ENCODE measurements at places on chromosomes 5 and 9.

DNA sequence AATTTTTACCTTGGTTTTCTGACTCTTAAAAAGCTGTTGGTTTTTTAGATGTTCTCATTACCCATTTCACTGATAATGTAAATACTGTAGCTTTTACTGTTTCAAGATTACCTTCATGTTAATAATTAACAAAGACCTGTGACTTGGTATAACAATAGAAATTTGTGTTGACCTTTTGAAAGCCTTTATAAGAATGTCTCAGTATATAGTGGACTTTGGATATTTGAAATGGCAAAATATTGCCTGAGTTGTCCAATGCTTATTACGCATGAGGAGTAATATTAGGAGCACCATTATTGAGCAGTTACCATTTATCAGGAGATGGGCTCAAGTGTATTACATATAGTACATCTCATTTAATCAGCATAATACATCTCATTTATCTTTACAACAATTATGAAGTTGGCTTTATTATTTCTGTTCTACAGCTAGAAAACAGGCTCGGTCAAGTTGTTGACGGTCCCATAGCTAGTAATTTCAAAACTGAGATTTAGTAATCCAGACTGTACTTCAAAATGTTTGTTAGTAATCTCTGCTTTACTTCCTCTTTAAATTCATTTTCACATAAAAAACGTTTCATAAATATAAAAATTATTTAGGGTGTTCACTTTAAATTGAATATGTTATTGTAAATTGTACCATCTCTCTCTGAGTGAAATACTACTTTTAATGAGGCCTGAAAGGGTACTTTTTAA, 50.7 kb upstream of the FKTN start:
- DNase-seq = no peak

DNA sequence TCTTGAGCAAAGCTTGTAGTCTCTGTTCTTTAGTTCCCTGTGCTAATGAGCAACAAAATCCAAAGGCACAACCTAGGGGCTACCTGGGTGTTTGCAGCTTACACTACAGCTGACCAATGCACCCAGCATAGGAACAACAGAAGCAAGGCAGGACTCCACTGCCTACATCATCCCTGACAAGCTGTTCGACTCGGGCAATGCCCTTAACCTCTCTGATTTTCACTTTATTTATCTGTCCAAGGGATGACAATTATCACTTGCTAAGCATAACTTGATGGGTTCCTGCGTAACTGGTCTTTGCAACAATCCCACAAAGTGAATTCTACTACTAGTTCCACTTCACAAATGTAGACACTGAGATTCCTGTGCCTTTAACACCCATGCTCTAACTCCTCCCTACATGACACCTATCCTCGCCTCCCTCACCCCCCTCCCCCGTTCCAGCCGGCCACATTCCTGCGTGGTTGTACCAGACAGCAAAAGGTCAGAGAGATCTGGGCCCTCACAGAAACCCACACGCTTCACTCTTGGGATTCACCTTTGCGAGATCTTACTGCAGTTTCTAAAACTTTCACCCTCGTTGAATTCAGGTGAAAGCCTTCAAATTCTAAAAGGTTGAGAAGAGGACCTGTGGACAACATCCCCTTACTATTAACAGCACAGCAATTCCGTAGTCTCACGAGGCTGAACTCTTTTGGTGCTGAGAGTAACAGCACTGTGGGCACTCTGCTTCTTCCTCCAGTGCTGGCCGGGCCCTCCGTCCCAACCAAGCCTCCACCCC, 995 bp downstream of the IPPK start:
- DNase-seq = no peak

DNA sequence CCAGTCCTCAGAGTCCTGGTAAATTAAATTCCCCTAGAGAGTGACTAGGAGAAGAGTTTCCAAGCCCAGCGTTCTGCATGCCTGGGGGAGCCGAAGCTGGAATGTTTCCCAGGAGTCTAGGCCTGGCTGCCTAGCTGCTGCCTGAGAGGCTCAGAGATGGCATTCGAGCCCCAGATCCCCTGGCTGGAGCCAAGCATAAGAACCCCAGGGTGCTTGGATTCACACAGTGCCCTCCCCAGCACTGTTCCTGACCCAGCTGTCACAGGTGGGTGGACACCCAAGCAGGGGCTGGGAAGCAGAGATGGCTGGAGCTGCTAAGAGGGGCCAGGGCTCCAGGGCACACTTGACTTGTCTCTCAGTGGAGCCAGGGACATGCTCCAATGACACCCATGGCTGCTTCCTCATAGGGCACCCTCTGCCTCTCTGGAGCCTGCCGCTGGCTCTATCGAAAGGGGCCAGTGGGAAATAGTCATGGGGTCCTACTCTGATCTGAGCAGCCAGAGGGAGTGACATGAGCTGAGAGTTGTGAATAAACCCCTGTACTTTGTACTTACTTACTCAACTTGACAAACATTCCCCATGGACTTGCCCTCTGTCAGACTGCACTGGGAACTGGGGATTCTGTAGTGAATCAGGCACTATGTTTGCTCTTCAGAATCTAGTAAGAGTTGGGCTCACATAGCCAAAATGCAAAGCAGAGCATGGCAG, 62.6 kb upstream of the XPA start:
- DNase-seq = no peak

DNA sequence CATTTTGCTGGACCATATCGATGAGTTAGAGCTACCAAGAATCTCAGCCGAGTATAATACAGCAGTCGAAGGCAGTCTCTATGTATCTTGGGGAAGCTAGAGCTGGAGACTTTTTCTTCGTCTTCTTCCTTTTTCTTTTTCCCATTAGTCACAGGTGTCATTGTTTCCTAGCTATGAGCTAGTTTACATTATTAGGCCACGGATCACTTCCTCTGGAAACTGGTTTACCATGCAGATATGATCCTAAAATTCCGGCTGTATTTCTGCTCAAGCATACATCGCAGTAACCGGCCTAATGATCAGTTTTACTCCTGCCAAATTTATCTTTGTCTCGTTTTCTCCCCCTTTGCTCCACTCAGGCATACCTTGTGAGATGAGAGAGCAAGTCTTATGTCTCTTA, 312.8 kb downstream of the ARHGAP26 start:
- DNase-seq = no peak

DNA sequence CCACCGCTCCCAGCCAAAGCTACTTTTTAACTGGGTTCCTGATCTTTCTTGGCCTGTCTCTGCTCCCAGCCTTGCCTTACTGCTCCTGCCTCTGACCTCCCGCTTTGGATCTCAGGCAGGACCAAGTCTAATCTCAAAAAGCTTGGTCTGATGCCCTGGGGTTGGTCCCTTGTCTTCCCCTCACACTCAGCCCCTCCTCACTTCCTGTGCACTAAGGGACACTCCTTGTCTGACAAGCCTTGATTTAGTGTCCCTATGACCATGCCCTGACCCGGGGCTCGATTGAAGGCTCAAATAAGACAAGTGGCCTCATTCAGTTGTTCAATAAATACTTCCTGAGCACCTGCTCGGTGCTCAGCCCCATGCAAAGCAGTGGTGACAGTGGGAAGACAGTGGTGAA, 3.7 kb upstream of the GTF3C5 start:
- DNase-seq = no peak

DNA sequence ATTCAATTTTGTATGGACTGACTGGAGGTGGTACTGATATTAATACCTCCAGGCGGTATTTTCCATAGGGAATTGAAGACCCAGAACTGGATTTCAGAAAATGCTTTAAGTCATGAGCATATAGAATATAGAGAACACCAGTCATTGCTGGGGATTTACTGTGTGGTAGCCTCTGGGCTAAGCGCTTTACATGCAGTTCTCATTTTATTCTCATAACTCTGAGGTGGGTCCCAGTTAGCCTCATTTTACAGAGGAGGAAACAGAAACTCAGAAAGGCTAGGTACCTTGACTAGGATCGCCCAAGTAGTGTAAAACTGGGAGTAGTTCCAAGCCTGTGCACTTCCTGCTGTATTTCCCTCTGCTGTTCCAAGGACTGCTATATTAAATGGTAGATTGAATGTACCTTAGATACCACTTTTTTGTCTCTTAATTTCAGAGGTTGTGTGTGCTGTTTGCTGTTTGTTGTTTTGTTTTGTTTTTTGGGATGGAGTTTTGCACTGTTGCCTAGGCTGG, 13.8 kb downstream of the SLC44A1 start:
- DNase-seq = no peak
